ENCODE measurements at places on chromosomes 2 and 18.

DNA sequence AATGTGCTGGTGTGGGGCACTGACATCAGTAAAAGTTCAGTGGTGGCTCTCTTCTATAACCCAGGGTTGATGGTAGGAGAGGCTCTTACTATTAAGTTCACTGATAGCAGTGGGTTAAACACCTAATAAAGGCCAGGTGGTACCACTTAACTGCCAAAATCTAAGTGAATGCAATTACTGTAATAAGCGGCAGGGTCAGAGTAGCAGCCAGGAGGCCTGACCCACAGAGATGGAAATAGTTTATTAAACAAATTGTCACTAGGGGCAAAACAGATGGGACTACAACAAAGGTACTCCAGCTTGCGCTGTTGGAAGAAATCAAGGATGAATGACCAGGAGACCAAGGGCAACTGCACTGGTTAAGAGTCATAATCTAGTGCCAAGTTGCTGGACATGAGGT, 26.6 kb downstream of the ZSWIM2 start:
- DNase-seq, result no peak

GRCh38 chr2:162063899-162064298, 10.1 kb downstream of the DPP4 start:
- DNase-seq, result no peak

DNA sequence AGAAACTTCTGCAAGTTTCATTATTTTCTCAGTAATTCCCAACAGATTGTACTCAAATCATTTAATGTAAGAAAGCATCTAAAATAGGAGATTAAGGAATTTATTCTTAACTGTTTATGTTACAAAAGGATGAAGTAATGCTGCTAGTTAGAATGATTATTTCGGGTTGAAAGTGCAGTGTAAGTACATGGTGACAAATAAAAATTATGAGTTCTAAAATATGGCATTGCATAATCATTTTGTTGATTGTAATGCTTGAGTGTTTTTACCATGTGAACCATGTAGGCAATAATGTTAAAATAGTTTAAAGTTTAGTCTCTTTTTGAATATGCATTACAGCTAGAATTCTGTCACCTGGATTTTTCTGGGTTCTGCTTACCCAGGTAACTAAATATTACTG, 149.0 kb upstream of the SP5 start:
- DNase-seq, result no peak

DNA sequence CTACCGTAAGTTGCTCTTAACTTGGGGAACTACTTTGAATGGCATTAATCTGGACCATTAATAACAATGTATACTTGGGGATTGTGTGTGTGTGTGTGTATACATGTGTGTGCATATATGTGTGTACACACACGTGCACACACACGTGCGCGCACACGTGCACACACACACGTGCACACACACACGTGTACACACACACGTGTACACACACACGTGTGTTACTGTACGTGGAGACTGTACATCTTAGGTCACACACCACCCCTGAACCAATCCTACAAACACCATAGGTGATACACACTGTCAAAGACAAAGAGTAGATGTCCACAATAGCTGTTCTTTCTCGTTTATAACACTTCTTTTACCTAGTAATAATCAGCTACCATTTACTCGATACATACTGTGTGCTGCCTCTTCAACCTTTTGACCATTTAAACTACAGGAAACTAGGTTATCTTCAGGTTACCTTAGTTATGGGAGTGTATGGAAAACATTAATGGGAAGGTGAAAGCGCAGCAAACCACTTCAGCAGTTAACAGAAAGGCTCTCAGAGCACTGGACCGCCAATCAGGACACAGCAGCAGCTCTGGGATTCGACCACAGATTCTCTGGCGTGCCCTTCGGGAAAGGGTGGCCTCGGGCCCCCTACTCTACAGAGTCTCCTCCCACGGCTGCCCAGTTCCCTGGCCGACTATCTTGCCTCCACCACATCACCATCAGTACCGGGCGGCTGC, 894 bp upstream of the GCC2 start:
- no peak for DNase-seq

- no peak for DNase-seq
These were observed 3.1 kb upstream of the FAM171B start for GRCh38 chr2:186690786-186691185.

DNA sequence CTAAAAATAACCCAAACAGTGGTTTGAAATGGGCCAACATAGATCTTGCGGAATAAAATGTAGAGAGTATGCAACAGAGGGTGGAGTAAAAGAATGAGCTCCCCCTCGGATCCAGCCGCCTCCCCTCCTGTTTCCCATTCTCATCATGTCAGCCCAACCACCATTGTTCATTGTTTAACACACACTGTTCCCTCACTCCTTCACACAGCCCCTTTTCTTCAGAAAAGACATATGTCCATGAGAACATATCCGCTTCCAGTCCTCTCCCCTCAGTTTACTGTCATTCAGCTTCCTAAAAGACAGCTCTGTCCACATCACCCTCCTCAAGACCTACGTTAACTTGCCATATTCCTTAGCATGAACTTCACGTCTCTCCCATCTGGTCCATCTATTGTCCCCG, 62.9 kb upstream of the SERTAD2 start:
- DNase-seq, result no peak

DNA sequence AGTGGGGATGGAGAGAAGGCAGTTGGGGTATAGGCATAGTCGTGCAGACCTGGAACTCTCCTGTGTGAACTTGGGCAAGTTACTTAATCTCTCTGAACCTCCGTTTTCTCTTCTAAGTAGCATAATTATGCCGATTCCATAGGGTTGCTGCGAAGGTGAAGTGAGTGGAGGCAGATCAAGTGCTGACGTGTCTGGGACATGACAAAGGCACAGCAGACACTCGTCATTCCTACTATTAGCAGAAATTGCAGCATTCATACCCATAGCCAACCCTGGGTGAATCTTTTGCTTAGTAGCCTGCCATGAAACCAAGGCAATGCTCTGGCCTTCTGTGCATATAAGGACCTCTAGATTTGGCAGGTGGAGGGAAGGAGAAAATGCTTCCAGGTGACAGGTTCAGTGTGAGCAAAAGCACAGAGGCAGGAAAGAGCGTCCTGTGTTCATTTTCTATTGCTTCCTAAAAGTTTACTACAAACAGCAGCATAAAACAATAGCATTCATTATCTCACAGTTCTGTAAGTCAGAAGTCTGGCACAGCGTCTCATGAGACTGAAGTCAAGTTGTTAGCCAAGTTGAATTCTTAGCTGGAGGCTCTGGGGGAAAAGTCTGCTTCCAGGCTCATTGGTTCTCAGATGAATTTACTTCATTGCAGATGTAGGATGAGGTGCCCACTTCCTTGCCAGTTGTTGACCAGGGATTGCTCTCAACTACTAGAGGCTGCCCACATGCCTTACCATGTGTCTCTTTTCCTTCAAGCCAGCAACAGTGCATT, 77.8 kb downstream of the CTIF start:
- no peak for DNase-seq

DNA sequence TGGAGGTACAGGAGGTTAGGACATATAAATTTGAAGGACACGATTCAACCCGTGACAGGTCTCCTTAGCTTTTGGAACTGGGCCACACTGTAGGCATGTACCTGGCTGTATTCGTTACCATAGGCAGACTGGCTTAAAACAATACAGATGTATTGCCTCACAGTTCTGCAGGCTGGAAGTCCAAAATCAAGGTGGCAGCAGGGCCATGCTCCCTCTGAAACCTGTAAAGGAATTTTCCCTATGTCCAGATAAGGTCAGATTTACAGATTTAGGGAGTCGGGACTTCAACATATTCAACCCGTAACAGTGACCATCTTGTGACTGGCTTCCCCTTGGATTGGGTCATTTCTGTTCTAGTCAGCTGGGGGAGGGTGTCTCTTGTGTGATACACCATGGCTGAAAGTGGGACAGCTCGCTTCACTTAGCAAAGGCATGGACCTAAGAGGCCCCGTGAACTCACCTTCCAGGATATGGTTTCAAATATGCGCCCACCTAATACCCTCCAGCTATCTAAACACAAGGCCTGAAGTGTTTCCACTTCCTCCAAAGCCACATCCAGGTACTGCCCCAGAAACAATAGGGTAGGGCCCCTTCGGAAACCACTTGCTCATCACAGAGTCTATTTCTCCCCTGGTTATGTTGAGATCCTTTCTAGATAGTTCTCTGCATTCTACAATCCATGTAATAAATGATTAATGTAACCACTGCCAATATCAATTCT, 85.0 kb downstream of the ZCCHC2 start:
- DNase-seq, result no peak

DNA sequence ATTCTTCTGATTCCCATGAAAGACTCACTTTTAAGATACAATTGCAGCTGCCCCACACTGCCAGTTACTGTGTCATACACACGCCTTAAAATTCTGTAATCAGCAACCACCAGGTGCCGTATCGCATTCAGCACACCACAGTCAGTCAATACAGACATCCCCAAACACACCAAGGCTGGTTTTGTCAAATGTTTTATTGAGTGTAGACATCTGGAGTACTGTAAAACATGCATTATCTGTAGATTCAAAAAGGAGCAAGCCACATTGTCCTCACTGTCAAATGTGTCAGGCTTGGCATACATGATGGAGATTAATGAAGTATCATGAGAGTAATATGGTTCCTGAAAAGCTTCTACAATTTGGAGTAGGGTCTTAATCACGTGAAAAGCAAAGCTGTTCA, 109.7 kb upstream of the SP3 start:
- DNase-seq, result no peak

GRCh38 chr18:35072616-35073015, 31.4 kb downstream of the MAPRE2 start:
- DNase-seq, result no peak

DNA sequence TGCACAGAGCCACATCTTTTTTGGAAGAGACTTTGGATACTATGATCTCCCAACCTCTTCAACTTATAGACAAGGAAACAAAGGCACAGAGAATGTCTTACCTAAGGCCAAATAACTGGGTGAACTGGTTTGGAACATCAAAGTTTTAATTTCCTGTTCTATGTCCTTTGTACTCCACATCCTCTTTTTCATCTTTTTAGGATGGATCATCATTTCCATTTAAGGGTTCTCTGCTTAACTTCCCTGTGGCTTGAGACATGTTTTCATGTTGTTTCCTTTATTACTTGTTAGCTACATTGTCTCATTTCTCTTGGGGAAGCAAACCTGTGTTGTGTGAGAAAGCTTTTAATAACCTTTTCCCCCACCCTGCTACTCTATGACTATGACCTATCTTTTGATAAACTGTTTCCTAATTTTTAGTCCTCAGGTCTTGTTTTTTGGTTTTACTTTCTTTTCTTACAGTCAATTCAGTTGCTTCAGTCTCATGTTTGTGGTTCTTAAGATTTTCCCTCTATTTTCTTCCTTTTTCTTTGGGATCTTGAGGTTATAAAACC, 22.5 kb upstream of the RMND5A start:
- DNase-seq, result no peak

DNA sequence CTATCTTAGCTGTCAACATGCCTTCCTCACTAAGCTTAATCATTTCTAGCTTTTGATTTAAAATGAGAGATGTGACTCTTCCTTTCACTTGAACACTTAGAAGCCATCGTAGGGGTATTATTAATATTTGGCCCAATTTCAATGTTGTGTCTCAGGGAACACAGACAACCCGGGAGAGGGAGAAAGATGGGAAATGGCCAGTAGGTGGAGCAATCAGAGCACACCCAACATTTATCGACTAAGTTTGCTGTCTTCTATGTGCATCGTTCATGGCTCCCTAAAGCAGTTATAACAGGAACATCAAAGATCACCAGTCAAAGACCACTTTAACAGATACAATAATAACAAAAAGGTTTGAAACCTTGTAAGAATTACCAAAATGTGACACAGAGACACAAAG, 110.2 kb downstream of the OLA1 start:
- DNase-seq, result no peak

- DNase-seq, result no peak
These were observed 1.5 kb downstream of the XRCC5 start for GRCh38 chr2:216110620-216111019.

GRCh38 chr2:113162173-113162572, 11.6 kb upstream of the PSD4 start:
- no peak for DNase-seq

DNA sequence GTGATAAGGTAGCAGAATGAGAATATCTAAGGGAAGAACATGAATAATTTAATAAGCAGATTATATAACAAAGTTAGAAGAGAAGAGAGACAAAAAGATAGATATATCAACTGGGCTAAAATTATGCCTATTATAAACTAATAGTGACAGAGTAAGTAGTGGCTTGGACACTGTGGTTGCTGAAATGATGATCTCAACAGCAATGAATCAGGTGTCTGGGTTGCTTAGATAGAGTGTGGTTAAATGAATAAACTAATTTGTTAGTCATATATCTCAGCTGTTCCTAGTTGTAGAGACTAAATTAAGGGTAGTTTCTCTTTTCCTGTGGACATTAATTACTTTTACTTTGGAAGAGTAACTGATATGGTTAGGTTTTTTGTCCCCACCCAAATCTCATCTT, 1485.4 kb upstream of the CELF4 start:
- no peak for DNase-seq

DNA sequence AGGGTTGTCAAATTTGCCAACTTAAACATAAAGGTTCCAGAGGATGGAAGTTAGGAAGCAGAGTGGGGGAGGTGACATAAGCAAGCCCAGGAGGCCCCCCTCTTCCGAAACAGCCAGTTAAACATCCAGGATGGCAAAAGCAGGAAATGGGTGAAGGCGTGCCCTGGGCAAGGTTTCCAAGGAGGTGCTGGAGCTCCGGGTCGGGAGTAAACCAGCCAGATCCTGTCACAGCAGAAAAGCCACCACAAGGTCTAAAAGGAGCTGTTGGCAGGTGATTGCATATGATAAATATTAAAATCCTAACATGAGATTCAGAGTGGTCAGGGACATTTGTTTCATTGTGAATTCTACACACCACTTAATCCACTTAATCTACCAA, 572.2 kb upstream of the SALL3 start:
- no peak for DNase-seq

GRCh38 chr2:62741127-62741526, 35.6 kb downstream of the EHBP1 start:
- no peak for DNase-seq

- DNase-seq, result no peak
These were observed 53.0 kb downstream of the REEP1 start for GRCh38 chr2:86284401-86284841.

- DNase-seq, result no peak
These were observed 970.6 kb upstream of the ACVR2A start for GRCh38 chr2:146874260-146874658.

DNA sequence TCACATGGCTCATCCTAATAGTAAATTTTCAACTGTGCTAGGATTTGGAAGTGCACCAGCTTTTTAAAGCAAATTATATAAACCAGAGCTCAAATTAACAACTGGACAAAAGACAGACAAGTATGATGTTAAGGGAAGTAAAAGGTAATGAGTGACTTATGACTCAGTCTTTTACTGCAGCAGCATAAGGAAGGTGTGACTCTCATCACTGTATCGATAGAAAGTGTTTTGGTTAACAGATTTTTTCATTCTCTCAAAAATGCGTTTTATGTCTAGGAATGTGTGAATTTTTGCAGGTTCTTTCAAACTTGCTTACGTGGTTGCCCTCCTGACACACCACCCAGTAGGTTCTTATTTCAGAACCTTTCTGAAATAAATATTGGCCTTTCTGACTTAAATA, 244.2 kb upstream of the BOD1L2 start:
- DNase-seq, result no peak
